ENCODE measurements at places on chromosomes 2 and 18.

- peak; percentile 35 for DNase-seq
These were observed 41.9 kb downstream of the SPTBN1 start for GRCh38 chr2:54497763-54498680.

DNA sequence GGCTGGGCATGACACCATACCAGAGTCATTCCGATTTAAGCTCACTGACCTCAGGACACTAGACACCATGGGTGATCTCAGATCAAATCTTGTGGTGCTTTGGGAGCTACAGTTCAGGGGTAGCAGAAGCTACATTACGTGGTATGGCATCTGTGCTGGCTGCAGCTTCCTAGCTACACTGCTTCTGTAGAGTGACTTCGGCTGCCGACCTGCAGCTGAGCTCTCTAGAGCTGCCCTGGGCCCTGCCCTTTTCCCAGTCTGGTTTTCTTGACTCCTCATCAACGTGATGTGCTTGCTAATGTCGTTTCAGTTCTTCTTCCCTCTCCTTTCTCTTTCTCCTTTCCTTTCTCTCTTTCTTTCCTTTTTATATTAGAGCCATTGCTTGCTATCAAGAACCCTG lies 100.2 kb downstream of the AP1S3 start:
- no peak for DNase-seq

DNA sequence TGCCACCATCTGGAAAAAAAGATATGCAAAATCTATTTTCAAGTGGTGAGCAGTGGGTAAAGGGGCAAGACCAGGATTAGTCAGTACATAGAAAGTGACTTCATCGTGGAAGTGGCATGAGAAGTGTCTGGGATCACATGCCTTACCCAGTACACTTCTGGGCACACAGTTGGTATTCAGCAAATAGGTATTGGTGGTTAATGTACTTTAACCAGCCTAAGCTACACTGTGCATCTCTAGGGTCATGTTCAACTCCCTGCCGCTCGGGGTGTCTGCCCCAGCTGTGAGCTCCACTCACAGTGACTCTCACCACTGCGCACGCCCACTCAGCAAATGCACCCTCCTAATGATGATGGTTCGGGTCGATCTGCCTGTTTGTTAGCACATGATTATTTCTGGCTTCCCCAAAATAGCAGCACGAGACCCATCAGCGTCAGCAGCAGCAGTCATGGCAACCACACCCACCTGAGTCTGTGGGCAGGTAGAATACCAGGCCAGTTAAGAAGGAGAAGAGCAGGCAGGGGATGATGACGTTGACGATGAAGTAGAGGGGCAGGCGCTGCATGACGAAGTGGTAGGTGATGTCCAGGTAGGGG lies 11.1 kb downstream of the CHRNA1 start:
- DNase-seq: no peak

- DNase-seq: no peak
These were observed 59.8 kb upstream of the IL1R1 start for GRCh38 chr2:102082571-102083392.

DNA sequence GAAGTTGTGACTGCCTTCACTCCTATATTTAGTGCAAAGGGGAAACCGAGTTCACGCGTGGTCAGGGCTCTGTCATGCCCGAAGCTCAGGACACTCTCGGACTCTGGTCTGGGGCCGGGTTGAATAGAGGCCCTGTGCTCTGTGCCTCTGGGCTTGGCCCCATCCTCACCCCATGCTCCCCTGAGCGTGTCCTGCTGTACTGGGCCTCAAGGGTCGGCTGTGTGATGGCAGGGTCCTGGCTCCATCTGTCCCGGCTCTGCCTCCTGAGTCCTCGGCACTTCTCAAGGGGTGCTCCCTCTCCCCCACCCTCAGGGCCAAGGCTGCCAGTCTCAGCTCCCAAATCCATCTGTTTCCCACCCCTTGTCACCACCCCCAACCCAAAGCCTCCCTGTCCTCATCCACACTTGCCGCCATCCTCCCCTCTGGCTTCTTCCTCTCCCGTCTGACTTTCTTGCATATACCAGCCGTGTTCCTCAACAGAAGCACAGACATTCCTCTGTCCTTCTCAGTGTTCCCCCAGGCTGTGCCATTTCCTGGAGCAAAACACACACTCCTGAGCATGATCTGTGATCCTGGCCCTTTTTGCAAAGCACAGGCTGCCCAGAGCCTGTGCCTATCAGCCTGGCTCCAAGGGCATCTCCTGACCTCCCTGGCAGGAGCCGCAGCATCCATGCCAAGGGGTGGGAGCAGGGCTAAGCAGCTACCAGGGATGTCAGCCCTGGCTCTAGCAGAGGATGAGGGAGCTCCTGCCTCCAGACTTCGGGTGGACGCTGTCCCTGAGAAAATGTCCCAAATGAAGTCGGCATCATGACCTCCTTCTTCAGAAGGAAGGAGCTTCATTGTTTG lies 64.2 kb upstream of the OTOS start:
- DNase-seq: no peak

DNA sequence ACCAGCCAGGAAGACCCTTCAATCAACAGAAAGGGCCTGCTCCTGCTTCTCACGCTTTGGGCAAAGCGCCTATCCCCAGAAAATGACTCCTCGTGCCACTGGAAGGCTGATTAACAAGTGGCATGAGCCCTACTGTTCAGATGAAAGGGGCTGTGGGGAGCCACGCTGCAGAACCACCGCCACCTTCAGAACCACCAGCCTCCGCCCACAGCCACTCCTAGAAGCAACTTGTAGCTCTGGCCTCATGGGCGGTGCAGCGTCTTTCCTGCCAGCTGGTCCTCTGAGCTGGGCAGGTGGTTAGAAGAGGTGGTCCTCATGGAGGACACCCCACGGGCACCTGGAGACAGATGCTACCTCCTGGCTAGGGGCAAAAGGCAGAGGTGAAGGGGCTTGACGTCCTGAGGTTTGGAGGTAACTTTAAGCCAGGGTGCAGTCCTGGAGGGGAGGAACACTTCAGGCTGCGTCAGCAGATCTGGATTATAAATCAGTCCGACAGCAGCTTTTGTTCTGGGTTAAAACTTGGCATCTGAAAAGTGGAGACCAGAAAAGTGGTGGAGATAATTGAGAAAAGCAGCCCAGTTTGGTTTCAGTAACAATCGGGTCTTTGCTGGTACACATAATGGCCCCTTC lies 861 bp upstream of the SEMA4C start:
- peak; percentile 75 for DNase-seq

DNA sequence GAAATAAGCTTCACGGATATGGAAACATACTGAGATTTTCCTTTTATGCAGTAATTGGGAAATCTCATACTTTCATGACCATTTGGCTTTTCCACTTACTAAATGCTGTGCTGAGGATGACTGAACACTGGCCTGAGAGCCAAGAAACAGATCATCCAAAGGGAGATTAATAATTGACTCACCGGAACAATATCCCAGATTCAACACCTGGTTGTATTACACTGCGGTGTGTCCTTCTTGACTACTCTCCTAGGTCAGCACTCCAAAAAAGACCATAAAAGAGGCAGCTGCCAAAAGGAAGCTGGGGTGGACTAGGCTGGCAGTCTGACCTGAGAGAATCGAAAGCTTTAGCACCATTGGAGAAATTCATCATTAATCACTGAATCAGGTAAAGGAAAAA lies 469.1 kb downstream of the CBLN2 start:
- no peak for DNase-seq

DNA sequence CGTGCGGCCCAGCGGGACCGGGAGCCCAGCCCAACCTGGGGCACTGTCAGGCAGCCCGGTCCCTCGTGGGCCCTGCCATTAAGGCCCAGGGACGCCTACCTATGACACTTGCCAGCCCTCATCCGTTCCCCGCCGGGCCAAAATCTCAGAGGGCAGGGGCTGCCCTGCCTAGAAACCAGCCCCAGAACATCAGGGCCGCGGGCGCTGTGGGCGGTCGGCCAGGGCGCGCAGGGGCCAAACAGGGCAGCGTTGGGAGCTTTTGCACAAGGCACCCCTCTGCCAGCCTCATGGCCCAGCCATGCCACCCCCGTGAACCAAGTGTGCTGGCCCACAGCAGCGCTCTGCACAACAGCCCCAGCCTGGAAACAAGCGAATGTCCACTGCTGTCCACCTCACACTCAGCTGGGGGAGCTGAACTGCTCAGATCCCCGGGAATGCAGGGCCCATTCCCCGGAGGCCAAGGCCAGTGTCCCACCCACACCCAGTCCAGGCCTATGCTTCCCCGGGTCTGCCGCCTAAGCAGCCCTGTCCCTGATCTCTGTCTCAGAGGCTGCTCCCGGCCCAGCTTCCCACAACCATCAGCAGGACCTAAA lies 3.5 kb upstream of the NEURL3 start:
- DNase-seq: no peak

- no peak for DNase-seq
These were observed 11.1 kb upstream of the PROC start for GRCh38 chr2:127407091-127407490.

DNA sequence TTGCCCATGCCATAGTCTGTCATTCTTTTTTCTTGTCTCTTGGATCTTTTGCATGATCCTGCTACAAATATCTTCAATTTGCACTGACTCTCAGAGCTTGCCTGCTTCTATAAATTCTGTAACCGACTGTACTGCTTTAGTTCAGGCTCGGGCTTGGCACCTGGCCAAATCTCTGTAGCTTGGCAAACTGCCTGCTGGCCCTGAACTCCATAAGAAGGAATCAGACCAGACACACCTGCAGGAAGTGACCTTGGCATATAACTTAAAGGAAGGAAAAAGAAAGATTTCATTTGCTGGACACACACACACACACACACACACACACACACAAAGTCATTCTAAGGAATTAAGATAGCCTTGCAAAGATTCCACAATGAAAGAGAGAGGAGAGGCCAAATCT lies 291.2 kb upstream of the DDX18 start:
- DNase-seq: peak; percentile 94

GRCh38 chr2:101328474-101329007 lies 20.0 kb upstream of the RNF149 start:
- peak; percentile 66 for DNase-seq

- peak; percentile 29 for DNase-seq
These were observed 97.9 kb upstream of the GPR45 start for GRCh38 chr2:105143467-105144151.

GRCh38 chr18:6606411-6607085 lies 123.0 kb upstream of the ARHGAP28 start:
- no peak for DNase-seq

DNA sequence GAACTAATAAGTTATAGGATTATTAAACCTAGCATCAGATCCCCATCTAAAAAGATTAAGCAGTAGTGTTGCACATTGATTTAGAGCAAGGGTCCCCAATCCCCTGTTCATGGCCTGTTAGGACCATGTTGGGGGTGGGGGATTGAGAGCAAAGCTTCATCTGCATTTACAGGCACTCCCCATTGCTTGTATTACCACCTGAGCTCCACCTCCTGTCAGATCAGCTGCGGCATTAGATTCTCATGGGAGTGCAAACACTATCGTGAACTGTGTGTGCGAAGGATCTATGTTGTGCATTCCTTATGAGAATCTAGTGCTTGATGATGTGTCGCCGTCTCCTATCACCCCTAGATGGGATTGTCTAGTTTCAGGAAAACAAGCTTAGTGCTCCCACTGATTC lies 18.4 kb upstream of the PSD4 start:
- DNase-seq: peak; percentile 10

- DNase-seq: no peak
These were observed 26.9 kb downstream of the MAIP1 start for GRCh38 chr2:199982126-199982843.

DNA sequence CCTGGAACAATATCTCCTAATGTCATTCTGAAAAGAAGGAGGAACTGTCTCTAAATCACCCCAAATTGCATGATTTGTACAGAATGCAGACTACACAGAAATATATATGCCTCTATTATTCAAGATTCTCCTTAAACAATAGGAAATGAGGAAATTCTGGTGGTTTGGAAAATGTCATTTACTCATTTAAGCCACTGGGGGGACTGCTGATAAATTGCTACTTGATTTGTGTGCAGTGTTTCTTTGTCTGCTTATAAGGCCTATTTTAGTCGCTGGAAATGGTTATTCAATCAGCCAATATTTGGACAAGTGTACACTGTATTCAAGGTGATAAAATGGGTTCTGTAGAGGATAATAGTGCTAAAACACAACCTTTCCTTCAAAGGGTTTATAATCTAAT lies 801.9 kb upstream of the CELF4 start:
- no peak for DNase-seq

GRCh38 chr2:174038462-174038861 lies 73.3 kb upstream of the SP3 start:
- DNase-seq: no peak

DNA sequence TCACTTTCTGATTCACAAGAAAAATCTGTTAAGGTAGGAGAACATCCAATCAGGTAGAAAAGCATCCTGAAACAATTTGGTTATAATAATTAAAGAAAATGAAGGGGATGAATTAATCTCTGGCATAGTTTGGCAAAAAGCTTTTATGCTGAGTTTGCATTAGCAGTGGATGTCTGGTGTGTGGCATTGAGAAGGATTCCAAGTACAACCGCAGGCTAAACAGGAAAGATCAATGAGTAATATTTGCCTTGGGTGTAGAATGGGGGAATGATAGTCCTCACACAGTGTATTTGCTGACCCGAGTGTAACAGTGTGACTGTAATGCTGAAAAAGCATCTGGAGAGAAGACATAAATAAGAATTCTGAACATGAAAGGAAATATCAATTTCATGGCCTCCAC lies 68.3 kb upstream of the SESTD1 start:
- DNase-seq: no peak

- no peak for DNase-seq
These were observed 283.5 kb upstream of the EPAS1 start for GRCh38 chr2:46013726-46014125.

GRCh38 chr2:33552758-33553461 lies 46.2 kb downstream of the FAM98A start:
- no peak for DNase-seq

GRCh38 chr2:164511738-164512137 lies 109.5 kb downstream of the GRB14 start:
- no peak for DNase-seq

GRCh38 chr2:27079233-27080139 lies 1.1 kb downstream of the EMILIN1 start:
- no peak for DNase-seq

- no peak for DNase-seq
These were observed 25.5 kb upstream of the KCNG2 start for GRCh38 chr18:79772108-79772864.

- DNase-seq: no peak
These were observed 187.2 kb downstream of the LRRTM1 start for GRCh38 chr2:80117401-80117800.

DNA sequence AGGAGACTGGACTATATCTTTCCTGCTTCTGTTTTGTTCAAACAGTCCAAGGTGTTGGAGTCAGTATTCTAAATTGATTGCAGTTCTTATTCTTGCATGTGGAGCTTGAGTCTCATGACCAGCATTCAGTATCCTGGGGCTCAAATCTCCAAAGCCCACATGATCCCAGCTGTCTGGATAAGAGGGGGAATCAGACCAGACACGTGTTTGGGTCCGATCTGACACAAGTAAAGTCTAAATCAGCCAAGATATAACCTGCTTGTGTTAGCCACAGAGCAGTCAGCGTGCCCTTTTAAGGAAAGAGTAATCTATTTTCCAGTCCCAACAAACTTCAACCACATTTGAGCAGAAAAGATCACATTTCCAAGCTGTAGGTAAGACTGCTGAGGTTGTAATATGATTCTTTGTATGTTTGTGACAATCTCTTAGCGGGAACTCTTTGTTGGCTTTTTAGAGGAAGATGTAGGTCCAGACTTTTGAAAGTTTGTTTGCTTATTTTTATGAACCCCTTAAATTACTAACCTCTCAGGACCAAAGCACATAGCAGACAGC lies 334.6 kb downstream of the SLC4A3 start:
- no peak for DNase-seq

- DNase-seq: no peak
These were observed 5.3 kb downstream of the TEKT4 start for GRCh38 chr2:94876523-94876863.

GRCh38 chr2:233039212-233039845 lies 6.9 kb downstream of the NEU2 start:
- no peak for DNase-seq

Measured in colonic mucosa (tissue), 4 donors.